Testis (tissue), 5 donors: ENCODE measurements at places on chromosomes 11 and 22.

GRCh38 chr22:19522190-19522880 lies 1.9 kb downstream of the CLDN5 start:
- no peak for DNase-seq

GRCh38 chr11:58628446-58628845 lies 6.0 kb downstream of the CNTF start:
- DNase-seq, result no peak

DNA sequence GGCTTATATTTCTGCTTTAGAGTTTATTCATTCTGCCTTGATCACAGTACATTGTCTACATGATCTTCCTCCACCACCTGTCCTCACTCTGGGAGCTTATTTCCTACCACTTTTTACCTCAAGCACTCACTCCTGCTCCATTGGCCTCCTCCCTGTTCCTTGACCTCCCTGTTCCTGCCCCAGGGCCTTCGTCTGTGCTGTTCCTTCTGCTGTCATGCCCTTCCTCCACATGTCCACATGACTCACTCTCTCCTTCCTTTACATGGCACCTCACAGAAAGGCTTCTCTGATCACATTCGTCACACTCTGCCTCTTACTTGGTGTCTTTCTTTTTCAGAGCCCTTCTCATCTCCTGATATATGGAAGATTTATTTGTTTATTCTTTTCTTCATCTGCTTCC lies 103.0 kb downstream of the FBXO7 start:
- DNase-seq, result no peak

DNA sequence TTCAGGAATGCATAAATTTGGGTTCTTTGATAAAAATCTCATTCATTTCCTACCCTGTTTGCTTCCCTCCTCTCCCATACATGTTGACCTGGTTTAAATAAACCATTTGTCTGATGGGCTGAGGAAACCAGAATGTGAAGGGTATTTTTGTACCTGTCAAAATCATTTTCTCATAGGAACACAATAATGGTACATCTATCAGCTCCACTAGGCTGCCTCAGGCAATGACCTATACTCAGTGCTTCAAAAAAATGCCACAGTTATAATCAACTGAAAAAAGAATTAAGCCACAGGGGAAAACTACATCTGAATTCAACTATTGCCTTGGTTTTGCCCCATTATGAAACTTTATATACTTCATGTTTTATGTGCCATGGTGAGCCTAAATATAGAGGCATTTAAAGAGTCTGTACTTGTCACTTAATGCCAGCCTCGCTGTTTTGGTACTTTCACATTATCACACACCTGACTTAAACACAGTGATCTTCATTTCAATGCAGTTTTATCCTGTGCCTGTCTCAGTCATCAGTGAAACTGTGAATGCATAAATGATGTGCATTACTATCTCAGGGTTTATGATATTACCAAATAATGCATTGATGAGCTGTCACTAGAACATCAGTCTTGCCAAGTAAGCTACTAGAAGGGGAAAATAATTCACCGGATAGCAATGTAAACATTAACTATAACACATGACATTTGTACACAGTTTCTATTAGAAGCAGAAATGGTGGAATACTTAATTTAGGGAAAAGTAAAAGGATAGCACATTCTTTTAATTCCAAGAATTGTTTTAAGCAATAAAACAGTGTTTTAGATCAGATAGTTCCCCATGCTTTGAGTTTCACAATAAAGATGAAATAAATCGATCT lies 92.7 kb downstream of the MSANTD4 start:
- no peak for DNase-seq

GRCh38 chr22:36465232-36466021 lies 16.0 kb downstream of the TXN2 start:
- peak; percentile 50 for DNase-seq

- DNase-seq, result no peak
Measured at GRCh38 chr22:29987137-29987536, 93.1 kb upstream of the HORMAD2 start.

DNA sequence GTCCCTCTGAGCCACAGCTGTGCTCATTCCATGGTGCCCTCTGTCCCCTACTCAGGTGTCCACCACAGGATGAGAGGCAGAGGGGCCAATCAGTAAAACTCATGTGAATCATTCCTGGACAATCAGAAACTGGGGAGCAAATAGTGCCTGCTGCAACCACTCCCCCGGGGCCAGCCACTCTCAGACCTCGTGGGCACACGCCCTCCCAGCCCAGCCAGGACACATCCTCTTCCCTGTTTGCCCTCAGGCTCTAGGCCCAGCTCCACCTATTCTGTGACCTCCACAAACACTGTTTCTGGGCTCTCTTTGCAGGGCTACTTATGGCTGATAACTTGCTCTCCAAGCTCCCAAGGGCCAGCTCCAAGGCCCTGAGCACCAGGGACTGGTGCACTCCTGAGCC lies 14.0 kb upstream of the KCTD14 start:
- no peak for DNase-seq

GRCh38 chr11:45275828-45276227 lies 10.3 kb downstream of the SYT13 start:
- no peak for DNase-seq

GRCh38 chr22:42366806-42367581 lies 65.2 kb downstream of the NFAM1 start:
- DNase-seq, result peak; percentile 30

DNA sequence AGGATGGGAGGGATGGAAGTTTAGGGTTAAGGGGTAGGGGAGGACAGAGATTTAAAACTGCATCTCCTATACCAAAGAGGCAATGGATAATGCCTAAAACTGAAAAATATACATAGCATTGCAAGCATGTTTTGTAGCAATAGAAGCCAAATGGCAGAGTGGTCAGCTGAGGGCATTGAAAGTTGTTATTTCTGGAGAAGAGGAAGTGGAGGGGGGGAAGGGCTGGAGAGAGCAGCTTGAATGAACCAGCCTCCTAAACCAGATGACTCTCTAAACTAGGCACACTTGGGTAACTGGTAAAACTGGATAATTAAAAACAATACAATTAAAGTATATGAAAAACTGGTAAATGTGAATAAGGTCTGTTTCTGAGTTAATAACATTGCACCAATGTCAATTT lies 70.3 kb upstream of the TP53I11 start:
- DNase-seq, result peak; percentile 36

DNA sequence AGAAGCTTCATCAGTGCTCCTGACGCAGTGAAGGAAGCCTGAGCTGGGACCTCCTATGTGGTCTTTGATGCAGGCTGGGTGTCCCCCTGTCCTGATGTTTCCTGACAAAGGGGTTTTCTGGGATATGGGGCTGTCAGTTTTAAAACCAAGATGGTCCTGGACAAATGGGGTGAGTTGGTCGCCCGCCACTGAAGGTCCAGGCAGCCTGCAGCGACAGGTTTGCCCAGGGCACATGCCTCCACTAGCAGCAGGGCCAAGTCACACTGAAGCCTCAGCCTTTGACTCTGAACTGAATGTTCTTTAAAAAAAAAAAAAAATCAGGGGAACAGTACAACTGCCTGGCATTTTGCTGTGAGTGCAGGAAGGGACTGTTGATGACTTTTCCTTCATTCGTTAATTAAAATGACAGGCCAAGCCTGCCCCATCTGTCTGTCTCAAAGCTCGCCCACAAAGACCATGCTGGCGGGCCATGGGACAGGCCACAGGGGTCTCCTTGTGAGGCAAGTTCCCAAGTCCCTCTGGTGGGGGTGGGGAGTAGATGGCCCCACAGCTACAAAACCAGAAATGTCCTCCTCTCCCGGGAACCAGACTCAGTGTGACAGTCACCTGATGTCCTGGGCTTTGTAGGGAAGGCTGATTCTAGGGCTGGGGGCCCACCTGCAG lies 274.8 kb downstream of the CTTN start:
- DNase-seq, result no peak

- DNase-seq, result peak; percentile 52
Measured at GRCh38 chr11:106827687-106828086, 190.6 kb downstream of the GUCY1A2 start.
